ENCODE measurements at places on chromosomes 2 and 18.

DNA sequence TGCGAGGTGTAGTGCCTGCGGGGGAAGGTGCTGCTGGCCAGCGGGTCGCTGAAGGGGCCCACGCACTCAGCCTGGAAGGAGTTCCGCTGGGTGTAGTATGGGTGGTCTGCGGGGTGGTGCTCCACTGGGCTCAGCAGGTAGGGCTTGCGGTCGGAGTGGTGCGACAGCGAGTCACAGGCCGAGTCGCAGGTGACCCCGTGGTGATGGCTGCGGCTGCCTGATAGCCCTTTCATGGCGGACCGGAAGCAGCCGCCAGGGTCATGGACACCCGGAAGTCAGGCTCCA is 429.8 kb downstream of the TGIF1 start:
- no peak for DNase-seq

GRCh38 chr2:190528521-190529001 is 6.0 kb downstream of the NEMP2 start:
- no peak for DNase-seq

- no peak for DNase-seq
Observed at GRCh38 chr18:50199921-50200320, 5.0 kb upstream of the MYO5B start.

DNA sequence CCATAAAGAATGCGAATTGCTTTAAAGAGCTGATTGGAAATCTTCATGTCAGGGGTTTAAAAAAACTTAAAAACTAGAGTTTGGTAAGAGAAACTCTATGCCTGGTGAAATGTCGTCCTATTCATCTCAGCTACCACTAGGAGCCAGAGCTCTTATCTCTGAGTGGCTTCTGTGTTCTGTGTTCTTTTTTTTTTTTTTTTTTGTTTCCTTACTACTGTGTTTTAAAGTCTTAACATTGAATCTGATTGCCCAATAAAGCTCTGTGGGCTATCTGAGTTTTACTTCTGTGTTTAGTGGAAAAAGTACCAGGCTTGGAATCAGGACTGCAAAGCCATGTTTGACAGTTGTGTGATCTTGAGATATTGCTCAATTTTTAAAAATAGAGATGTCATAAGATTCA is 494.8 kb downstream of the RIT2 start:
- no peak for DNase-seq

DNA sequence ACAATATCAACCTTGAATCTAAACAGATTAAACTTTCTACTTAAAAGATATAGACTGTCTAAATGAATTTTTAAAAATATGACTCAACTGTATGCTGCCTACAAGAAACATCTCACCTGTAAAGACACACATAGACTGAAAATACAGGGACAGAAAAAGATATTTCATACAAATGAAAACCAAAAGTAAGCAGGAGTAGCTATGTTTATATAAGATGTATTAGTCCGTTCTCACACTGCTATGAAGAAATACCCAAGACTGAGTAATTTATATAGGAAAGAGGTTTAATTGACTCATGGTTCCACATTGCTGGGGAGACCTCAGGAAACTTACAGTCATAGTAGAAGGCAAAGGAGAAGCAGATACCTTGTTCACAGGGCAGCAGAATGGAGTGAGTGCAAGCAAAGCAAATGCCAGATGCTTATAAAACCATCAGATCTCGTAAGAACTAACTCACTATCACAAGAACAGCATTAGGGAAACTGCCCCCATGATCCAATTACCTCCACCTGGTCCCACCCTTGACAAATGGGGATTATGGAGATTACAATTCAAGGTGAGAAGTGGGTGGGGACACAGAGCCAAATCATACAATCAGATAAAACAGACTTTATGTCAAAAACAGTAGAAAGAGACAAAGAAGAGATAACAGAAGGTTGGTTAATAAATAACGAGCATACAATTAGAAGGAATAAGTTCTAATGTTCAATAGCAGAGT is 214.4 kb upstream of the SLC39A10 start:
- no peak for DNase-seq

- DNase-seq, result peak; percentile 48
Observed at GRCh38 chr2:230849633-230850357, 14.9 kb upstream of the ITM2C start.

GRCh38 chr2:112958428-112959108 is 19.2 kb upstream of the IL36G start:
- no peak for DNase-seq

- DNase-seq, result no peak
Observed at GRCh38 chr18:1267021-1267420, 362.4 kb downstream of the ADCYAP1 start.

DNA sequence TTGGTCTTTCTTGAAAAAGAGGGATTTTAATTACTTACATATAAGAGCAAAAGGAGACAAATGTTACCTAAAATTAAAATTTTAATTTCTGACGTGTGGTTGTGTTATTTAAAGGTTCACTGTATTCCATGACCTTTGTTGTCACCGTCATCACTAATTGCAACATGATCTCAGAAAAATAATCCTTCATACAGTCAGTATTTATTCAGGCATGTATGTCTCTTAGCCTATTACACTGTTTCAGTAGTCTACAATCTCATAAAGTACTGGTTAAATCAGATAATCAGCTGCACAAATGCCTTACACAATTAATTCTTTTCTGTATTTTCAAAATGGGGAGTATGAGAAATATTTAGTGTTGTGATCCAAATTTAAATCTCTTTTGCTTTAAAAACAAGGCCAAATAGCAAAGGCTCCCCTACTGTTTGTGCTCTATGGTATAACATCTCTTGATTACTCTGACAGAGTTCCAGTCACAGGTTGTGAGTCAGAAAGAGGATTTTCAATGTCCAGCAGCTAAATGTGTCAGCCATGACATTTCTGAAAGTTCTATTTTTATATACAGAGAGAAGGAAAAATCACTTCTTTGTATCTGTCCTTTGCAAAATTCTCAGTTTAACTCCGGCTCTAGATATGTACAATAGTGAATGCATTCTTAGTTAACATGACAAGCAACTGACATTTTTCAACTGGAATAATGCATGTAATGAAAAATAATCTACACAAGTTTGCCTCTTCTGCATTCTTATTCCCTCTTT is 184.0 kb downstream of the FIGN start:
- DNase-seq, result no peak

DNA sequence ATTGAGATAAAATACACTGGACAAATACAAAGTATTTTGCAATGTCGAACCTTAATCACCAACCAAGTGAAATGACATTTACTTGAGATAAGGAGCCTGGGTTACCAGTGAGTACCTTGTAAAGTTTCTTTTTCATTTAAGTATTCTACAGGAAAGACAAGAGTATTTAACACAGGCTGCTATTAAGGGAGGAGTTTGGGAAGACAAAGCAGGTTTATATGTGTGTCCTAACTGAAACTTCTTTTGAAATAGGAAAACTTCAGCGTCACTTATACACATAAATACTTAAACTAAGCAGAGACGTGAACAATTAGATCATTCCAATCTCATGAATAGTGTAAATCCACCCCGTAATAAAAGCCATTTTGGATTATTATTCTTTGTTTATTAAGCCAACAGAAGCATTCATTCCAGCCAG is 126.7 kb upstream of the CYP26B1 start:
- DNase-seq, result no peak

- no peak for DNase-seq
Observed at GRCh38 chr2:190627448-190628412, 21.2 kb upstream of the NAB1 start.

GRCh38 chr2:239896075-239896474 is 129.1 kb downstream of the NDUFA10 start:
- DNase-seq, result no peak

DNA sequence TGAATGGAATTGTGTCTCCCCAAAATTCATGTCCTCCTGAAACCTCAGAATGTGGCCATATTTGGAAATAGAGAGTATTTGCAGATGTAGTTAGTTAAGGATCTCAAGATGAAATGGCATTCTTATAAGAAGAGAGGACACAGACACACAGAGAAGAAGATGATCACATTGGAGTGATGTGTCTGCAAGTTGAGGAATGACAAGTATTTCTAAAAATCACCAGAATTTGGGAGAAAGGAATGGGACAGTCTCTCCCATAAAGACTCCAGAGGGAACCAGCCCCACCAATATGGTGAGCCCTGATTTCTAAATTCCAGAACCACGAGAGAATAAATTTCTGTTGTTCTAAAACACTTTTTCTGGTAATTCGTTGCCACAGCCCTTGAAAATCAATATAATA is 166.3 kb downstream of the C1D start:
- DNase-seq, result no peak

GRCh38 chr2:112085916-112086669 is 31.0 kb downstream of the TMEM87B start:
- no peak for DNase-seq

GRCh38 chr2:96203130-96204028 is 5.2 kb downstream of the STARD7 start:
- DNase-seq, result no peak

DNA sequence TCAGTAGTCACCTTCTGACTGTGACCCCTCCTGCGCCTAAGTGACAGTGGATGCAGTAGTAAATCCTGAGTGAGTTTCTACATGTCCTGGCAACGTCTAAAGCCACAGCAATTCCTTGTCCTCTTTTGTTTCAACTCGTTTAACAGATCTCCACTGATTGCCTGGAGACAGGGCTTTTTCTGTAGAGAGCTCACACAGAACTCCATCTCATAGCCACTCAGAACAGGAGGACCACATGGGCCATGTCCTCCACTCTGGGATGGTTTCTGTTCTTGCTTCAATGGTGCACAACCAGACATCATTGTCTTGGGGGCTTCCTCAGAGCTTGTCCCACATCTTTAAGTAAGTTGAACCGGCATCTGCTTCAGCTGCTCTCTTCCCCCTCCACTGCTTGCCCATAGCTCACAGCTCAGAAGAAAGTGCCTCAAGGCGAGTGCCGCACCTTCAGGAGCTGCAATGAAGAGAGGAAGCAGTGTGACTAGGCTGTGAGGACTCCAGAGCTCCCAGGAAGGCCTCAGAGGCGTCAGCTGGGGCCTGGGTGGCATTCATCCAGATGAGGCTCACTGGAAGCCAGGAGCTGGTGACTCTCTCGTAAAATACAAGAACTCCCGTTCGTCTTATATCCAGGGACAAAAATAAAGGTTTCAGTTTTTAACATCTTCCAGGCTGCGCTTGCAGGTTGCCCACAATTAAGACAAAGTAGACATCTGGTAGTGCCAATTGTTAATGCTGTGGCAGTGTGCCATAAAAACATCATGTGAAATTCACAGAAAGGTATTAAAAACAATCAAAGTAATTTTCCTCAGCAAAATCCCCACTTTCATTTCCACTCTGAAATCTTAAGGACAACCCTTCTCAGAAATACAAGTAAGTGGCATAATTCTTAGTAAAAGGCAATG is 37.3 kb downstream of the ST3GAL5 start:
- DNase-seq, result no peak

- DNase-seq, result no peak
Observed at GRCh38 chr18:6857300-6857699, 127.8 kb downstream of the ARHGAP28 start.

- no peak for DNase-seq
Observed at GRCh38 chr2:106581328-106581727, 94.2 kb downstream of the CD8B2 start.

- no peak for DNase-seq
Observed at GRCh38 chr2:16303761-16304160, 361.9 kb downstream of the CYRIA start.

DNA sequence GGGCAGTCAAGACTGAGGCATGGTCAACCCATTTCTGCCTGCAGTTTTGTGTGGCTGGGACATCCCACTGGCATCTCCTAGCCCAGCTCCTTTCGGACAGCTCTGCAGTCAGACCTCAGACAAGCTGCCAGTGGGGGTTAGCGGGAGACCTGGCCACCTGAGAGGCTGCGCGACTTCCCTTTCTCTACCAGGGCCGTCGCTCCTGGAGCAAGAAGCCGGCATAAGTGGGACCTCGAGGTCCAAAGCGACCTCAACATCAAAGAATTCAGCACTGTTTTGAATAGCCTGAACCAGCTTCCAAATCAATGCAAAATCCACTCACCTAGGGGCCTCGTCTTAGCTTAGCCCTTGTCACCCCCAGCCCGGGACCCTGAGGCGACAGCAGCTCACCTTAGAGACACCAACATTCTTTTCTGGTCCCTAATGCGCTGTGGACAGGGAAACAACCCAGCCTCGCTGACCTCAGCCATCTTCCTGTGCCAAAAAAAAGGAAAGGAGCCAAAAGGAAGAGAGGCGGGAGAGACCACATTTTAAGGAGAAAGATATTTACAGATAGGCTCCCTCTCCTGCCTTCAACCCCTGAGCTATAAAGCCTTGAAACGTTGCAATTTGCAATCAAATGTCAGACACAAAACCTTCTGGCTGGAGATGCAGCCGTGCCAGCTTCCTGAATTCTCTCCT is 81.2 kb downstream of the GFPT1 start:
- DNase-seq, result no peak

GRCh38 chr2:140256080-140256479 is 1475.9 kb upstream of the NXPH2 start:
- DNase-seq, result no peak

GRCh38 chr2:105179469-105180372 is 61.8 kb upstream of the GPR45 start:
- DNase-seq, result no peak

DNA sequence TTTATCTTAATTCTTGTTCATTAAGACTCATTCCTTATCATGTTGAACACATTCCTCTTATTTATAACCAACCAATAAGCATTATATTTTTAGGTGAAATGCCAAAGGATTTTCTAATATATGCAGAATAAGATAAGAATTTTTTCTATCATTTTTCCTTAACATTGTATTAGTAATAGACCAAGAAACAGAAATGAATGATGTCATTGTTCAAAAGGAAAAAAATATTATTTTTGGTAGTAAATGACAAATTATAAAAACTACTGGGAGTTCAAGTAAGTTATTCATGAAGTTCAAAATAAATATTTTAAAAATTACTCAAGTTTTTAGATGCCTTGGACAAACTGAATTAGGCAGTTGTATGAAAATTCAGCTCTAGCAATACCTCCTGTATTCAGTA is 25.5 kb downstream of the DCAF17 start:
- DNase-seq, result no peak

GRCh38 chr2:236555481-236555880 is 14.1 kb upstream of the ACKR3 start:
- DNase-seq, result no peak

GRCh38 chr2:30412047-30412683 is 34.9 kb upstream of the LCLAT1 start:
- no peak for DNase-seq

DNA sequence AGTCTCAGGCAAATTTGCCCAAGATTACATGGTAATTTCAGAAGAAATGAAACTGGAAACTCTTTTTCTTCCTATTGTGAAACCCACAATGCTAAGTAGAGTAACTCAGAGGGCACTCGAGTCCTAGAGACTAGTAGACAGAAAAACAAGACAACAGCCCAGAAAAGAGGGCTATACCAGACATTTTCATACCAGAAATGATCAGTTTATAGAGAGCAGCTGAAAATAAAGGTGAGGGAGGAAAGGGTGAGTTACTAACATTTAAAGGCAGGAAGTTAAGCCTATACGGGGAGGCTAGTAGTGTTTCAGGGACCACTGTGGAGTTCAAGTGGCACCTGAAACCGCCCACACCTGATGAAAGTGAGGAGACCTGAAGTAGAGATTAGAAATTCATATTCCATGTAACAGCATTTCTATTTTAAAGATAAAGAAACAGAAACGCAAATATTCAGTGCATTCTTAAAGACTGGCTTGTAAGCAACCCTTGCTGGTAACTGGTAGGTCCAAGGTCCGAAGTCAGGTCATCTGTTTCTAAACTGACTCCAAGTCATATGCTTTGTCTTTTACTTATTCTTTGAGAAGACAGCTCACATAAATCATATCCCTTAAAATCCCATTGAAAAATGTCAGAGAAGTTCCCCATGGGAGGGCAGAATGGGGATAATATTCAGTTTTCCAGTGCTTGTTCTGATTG is 145.1 kb upstream of the ITGB6 start:
- no peak for DNase-seq

All from stimulated activated CD8-positive, alpha-beta memory T cell treated with anti-CD3 and anti-CD28 coated beads, Interleukin-15, amount 100 ng/mL, for 1 hour (primary cell).